ENCODE measurements at places on chromosomes 6 and 20.

GRCh38 chr6:44795326-44795725, 407.8 kb downstream of the CDC5L start:
- no peak for DNase-seq

DNA sequence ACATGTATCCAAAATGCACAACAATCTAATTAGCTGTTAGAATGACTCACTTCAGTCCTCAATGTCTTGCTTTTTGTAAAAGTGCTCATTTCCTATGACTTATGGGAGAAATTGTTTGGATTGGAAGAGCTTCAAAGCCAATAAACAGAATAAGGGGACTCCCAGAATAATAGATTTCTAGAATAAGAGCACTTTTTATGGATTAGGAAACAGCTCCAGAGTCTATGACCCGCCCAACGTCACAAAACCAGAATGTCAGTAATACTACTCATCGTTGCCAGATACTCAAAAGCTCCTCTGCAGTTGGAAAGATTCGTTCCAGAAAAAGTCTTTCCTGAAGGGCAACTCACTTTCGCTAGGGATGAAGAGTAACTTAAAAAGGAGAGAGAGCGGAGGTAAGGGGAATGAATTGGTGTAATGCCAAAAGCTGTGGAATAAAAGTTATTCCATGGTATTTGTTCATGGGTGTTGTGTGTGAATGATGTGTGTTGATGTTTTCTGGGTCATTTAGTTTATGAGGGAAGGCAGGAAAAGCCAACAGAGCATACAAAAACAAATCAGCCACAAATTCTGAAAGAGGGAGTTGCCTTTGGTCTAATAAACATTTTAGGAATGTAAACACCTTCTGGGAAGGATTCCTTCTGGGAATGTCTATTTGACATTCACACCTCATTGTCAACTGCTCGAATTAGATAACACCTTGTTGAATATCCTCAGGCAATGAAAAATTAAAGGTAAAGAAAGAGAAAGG, 64.6 kb downstream of the SYNE1 start:
- no peak for DNase-seq

DNA sequence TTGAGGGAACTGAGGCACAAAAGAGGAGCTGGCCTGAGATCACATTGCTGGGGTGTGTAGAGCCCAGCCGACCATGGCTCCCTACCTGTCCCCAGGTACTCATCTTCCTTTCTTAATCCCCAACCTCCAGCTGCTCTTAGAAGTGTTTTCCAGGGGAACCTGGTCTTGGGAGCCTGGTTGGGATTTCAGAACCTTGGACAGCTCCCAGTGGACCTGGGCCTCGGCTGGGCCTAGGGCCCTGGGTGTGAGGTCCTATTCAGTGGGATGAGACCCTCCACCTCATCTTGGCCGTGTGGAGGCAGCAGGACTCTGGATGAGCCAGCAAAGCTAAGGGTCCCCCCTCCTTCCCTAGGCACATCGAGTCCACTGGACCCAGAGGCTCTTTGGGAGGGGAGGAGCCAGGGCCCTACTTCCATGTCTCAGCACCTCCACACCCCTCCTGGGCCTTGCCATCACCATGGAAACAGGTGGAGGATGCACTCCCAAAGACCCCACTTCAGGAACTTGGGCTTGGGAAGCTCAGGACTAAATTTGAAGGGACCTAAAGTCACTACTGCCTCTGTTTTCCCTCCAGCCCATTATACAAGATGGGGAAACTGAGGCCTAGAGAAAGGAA, 38.5 kb downstream of the DLGAP4 start:
- DNase-seq, result peak; percentile 7

DNA sequence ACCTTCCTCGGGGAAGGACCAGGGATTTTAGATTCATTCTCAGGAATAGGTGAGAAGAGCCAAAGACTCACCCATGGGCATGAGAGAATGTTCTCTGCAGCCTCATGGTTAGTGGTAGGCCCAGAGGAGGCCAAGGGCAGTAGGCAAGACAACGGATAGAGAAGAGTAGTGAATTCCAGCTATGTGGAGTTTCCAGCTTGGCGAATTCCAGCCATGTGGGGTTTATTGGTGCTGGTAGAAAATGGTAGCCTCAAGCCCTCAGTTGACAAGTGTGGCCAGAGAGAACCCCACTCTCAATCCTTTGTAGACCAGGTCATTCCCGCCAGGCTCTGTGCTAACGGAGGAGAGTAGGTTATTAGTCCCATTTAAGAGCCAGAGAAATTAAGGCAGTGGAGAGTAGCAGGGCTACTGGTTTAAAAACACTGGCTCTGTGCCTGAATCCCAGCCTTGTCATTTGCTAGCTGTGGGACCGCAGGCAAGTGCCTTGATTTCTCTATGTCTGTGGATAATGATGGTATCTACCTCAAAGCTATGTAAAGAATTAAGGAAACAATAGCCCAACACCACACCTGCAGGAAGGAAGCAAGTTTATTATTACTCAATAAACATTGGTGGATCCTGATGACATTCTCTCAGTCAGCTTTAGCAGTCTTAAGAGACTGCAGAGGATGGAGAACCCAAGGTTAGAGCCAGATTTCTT, 2.0 kb upstream of the SLC9A8 start:
- DNase-seq, result no peak

- no peak for DNase-seq
These were observed 44.8 kb upstream of the ARHGAP18 start for GRCh38 chr6:129754750-129755149.

- DNase-seq, result no peak
These were observed 1186.0 kb downstream of the KHDRBS2 start for GRCh38 chr6:61100072-61100471.

- DNase-seq, result no peak
These were observed 61.2 kb downstream of the SRC start for GRCh38 chr20:37407019-37407566.

GRCh38 chr6:134288538-134289203, 29.2 kb downstream of the SGK1 start:
- DNase-seq, result no peak

Measured in activated T-helper 1 cell treated with anti-CD3 and anti-CD28 coated beads, Interleukin-12 subunit alpha, Interleukin-12 subunit beta, Interleukin-2, Interleukin-4 antibody, amounts not matched to agents 30 ng/mL and 10 ng/mL and 1 ng/mL, durations not matched to agents 14 hours and 24 hours and 36 hours (primary cell).